ENCODE measurements at places on chromosomes 11 and 22. TPM values are rescaled to one million over a fixed set of nuclear protein-coding genes. Genes with fewer than 3 reads are reported as not detected.

The C22orf31 gene
- total RNA-seq, result not detected

The DCDC1 gene
- total RNA-seq, result 8.9 TPM

The KLHL35 gene
- total RNA-seq, result 1.2 TPM

The PTGDR2 gene
- total RNA-seq, result 0.23 TPM

The MB gene
- 2.0 TPM for total RNA-seq

The PRDM11 gene
- 22.5 TPM for total RNA-seq

The MS4A4E gene
- total RNA-seq, result 1.8 TPM

The NCAM1 gene
- total RNA-seq, result 4.1 TPM

Measured in lung (tissue), 17 donors.